ENCODE measurements at places on chromosomes 16 and 17. TPM values are rescaled to one million over a fixed set of nuclear protein-coding genes. Genes with fewer than 3 reads are reported as not detected.

The TBC1D3H gene
- total RNA-seq, result not detected

GRCh38 chr16:79836144-79836543 is 235.6 kb upstream of the MAF start:
- H3K27ac ChIP-seq, result no peak overlapping the region
- H3K4me1 ChIP-seq, result no peaks in the 10 kb centered on the region
- H3K4me3 ChIP-seq, result no peak overlapping the region
- no peaks in the 10 kb centered on the region for H3K27me3 ChIP-seq

DNA sequence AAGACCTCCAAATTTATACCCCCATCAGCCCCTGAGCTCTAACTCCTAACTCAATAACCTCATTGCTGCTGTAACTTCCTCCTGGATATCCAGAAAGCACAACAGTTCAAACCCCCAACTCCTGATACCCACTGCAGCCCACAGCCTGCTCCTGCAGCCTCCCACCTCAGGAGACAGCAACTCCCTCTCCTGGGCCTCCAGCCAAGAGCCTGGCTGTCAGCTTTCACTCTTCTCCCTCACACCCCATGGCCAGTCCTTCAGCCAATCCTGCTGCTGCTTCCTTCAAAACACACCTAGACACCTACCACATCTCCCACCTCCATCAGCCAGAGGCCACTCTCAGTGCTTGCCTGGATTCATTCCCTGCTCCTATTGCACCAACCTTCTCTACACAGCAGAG is 5.4 kb downstream of the GINS2 start:
- no peaks in the 10 kb centered on the region for H3K27me3 ChIP-seq
- no peak for DNase-seq
- H3K4me1 ChIP-seq, result no peaks in the 10 kb centered on the region
- H3K4me3 ChIP-seq, result no peak overlapping the region
- no peak overlapping the region for H3K27ac ChIP-seq
- no peaks in the 10 kb centered on the region for H3K36me3 ChIP-seq

- no peak for DNase-seq
- H3K36me3 ChIP-seq, result no peaks in the 10 kb centered on the region
- H3K4me3 ChIP-seq, result no peak overlapping the region
- H3K27ac ChIP-seq, result no peak overlapping the region
- H3K4me1 ChIP-seq, result no peaks in the 10 kb centered on the region
Measured at GRCh38 chr16:87642491-87642890, 40.2 kb downstream of the JPH3 start.

GRCh38 chr17:50559674-50560184 is 786 bp upstream of the CACNA1G start:
- no peak overlapping the region for H3K27ac ChIP-seq
- peaks cover 19% of the 10 kb centered on the region for H3K27me3 ChIP-seq
- H3K4me3 ChIP-seq, result peak overlapping the region; percentile 73
- H3K4me1 ChIP-seq, result peaks cover 20% of the 10 kb centered on the region

The PLLP gene
- 0.36 TPM for total RNA-seq

DNA sequence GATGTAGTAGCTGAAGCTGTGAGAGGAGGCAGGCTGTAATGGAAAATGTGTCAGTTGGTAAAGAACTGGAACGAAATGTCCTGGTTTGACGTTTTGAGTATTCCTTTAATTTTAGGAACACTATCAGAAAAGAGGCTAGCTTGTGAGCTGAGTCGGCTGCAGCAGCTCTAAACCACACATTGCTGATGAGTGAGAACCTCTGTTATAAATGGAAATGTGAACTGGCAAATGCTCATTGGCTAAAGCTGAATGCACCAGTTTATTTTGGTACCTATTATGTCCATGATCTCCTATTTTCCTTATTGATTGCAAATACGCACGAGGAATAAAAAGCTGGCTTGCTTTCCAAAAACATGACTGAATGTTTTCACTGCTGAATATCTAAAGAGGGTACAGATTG is 11.0 kb upstream of the WIPI1 start:
- no peaks in the 10 kb centered on the region for H3K4me1 ChIP-seq
- no peak for DNase-seq
- no peaks in the 10 kb centered on the region for H3K27me3 ChIP-seq
- no peaks in the 10 kb centered on the region for H3K36me3 ChIP-seq
- no peak overlapping the region for H3K27ac ChIP-seq

- peaks cover 10% of the 10 kb centered on the region for H3K4me1 ChIP-seq
- no peaks in the 10 kb centered on the region for H3K27me3 ChIP-seq
- H3K36me3 ChIP-seq, result no peaks in the 10 kb centered on the region
Measured at GRCh38 chr17:28599311-28600184, 723 bp upstream of the SPAG5 start.

DNA sequence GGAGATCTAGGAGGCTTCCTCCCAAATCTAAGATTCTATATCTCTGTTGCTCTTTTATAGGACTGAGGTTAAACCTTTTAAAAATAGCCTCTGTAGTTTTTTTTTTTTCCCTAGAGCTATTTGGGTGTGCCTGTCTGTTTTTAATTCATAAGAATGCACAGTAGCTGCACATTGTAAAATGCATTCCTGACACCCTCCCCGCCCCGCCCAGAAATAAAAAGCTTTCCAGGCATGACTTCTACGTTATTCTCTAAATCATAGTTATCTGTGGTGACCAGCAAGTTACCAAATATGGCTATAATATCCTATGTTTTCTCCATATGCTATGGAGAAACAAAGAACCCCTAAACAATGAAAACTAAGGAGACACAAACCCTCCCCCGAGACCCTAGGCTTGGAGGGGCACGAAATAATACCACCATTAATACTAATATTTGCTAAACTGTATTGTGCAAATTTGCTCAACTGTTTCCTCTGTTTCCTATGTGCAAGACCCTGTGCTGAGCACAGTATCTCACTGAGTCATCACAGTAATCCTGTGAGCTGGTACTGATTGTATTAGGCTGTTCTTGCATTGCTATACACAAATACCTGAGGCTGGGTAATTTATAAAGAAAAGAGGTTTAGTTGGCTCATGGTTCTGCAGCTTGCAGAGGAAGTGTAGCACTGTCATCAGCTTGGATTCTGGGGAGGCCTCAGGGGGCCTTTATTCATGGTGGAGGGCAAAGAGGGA is 388.3 kb downstream of the CA10 start:
- no peak overlapping the region for H3K4me3 ChIP-seq
- DNase-seq, result no peak
- no peaks in the 10 kb centered on the region for H3K4me1 ChIP-seq
- no peaks in the 10 kb centered on the region for H3K36me3 ChIP-seq
- no peak overlapping the region for H3K27ac ChIP-seq
- H3K27me3 ChIP-seq, result no peaks in the 10 kb centered on the region

The ABCC12 gene
- total RNA-seq, result not detected

DNA sequence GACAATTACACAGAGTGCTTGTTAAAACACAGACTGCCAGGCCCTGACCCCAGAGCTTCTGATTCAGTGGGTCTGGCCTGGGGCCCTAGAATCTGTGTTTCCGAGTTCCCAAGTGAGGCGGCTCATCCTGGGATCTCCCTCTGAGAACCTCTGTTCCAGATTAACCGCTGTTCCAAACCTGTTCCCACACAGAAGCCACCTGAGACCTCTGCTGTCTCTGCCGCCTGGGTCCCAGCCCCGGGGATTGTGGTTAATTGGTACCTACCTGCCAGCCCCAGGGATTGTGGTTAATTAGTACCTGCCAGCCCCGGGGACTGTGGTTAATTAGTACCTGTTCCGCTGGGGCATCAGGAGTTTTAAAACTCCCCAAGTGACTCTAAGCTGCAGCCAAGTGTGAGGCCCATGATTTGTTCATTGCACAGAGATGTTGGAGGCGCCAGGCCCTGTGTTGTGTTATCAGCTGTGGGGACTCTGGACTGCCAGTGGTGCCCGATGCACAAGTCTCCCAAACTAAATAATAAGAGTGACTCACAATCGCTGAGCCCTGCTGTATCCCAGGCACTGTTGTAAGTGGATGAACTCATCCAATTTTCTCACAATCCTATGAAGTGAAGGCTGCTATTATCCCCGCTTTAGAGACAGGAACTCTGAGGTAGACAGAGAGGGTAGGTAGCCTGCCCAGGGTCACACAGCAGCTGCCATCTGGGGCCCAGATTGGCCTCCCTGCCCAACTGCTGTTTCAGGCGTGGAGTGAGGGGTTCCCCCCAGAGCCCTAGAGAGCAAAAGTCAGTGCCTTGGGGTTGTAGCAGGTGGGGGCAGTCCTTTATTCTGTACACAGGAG is 219.7 kb downstream of the IRF8 start:
- no peak overlapping the region for H3K27ac ChIP-seq
- no peak for DNase-seq
- no peaks in the 10 kb centered on the region for H3K27me3 ChIP-seq
- H3K4me1 ChIP-seq, result no peaks in the 10 kb centered on the region

The KRT24 gene
- not detected for total RNA-seq

The RNF112 gene
- 2.3 TPM for total RNA-seq

The SDR42E2 gene
- total RNA-seq, result 1.1 TPM

GRCh38 chr17:50189550-50190292 is 11.7 kb downstream of the COL1A1 start:
- no peaks in the 10 kb centered on the region for H3K4me1 ChIP-seq
- no peak overlapping the region for H3K27ac ChIP-seq
- H3K36me3 ChIP-seq, result no peaks in the 10 kb centered on the region
- no peak for DNase-seq
- H3K27me3 ChIP-seq, result no peaks in the 10 kb centered on the region

- H3K27me3 ChIP-seq, result no peaks in the 10 kb centered on the region
- no peak overlapping the region for H3K27ac ChIP-seq
- H3K36me3 ChIP-seq, result peaks cover 14% of the 10 kb centered on the region
- no peak for DNase-seq
Measured at GRCh38 chr17:64186171-64187092, 56.5 kb upstream of the ERN1 start.

The SULT1A2 gene
- total RNA-seq, result 0.21 TPM

The HOXB1 gene
- not detected for total RNA-seq

The HOXB7 gene
- total RNA-seq, result not detected

The PRSS27 gene
- 1.2 TPM for total RNA-seq

GRCh38 chr17:45013021-45013997 is 38.1 kb downstream of the DCAKD start:
- H3K36me3 ChIP-seq, result no peaks in the 10 kb centered on the region
- H3K4me1 ChIP-seq, result no peaks in the 10 kb centered on the region
- no peak overlapping the region for H3K4me3 ChIP-seq

DNA sequence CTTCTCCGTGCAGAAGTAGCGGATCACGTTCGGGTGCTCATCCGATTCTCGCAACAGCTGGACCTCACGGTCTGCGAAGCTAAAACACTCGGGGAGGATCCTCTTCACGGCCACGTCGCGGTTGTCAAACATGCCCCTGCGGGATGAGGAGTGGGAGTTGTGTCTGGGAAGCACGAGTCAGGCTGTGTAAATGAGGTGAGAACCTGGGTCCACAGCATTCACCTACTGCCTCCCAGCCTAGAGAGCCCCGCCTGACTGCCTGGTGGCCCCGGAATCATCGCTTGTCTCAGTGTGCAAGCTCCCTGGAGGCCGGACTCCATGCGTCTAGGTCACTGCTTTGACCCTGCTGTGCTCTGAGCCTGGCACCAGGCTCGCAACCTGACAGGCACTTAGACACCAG is 33.9 kb upstream of the ICAM2 start:
- peaks cover 49% of the 10 kb centered on the region for H3K4me1 ChIP-seq
- DNase-seq, result no peak
- H3K36me3 ChIP-seq, result peaks cover 3% of the 10 kb centered on the region
- no peak overlapping the region for H3K4me3 ChIP-seq
- H3K27me3 ChIP-seq, result no peaks in the 10 kb centered on the region

- no peaks in the 10 kb centered on the region for H3K36me3 ChIP-seq
- no peak overlapping the region for H3K27ac ChIP-seq
- DNase-seq, result no peak
- no peaks in the 10 kb centered on the region for H3K4me1 ChIP-seq
Measured at GRCh38 chr16:17511340-17511739, 40.6 kb upstream of the XYLT1 start.

DNA sequence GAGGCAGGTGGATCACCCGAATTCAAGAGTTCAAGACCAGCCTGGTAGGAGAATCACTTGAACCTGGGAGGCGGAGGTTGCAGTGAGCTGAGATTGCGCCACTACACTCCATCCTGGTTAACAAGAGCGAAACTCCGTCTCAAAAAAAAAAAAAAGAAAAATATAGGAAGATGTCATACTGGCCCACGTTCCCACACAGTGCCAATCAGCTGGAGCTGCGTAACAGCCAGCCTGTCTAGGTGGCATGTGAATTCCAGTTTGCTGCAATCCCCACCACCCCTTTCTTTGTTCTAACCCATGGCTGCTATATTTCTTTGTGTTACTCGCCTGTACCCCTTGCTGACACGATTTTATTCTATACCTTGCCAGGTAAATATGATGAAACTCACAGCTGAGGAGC is 7.5 kb downstream of the NFATC2IP start:
- H3K36me3 ChIP-seq, result peaks cover 28% of the 10 kb centered on the region
- no peak for DNase-seq
- no peaks in the 10 kb centered on the region for H3K4me1 ChIP-seq
- H3K27me3 ChIP-seq, result no peaks in the 10 kb centered on the region
- H3K27ac ChIP-seq, result no peak overlapping the region
